Non-pigmented ciliary epithelial cell (primary cell): ENCODE measurements at places on chromosomes 2 and 18.

- no peak for DNase-seq
These were observed 4.3 kb upstream of the ASIC4 start for GRCh38 chr2:219509780-219510511.

DNA sequence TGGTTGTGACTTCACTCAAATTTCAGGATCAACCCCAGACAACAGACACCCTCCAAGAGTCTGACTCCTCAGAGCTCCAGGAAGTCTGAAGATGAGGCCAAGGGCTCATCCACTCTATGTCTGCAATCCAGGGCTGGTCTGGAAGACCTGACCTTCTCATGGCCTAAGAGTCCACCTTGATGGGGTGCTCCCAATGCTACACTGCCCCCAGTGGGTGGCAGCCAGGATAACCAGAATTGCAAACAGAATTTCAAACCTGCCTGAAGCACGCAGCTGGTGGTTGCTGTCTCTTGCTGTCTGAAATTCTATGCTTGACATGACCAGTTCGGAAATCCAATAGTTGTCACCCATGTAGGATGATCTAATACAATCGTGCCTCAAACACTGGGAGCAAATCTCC is 96.0 kb downstream of the UXS1 start:
- no peak for DNase-seq

GRCh38 chr2:201208563-201209252 is 25.8 kb downstream of the CASP10 start:
- no peak for DNase-seq

DNA sequence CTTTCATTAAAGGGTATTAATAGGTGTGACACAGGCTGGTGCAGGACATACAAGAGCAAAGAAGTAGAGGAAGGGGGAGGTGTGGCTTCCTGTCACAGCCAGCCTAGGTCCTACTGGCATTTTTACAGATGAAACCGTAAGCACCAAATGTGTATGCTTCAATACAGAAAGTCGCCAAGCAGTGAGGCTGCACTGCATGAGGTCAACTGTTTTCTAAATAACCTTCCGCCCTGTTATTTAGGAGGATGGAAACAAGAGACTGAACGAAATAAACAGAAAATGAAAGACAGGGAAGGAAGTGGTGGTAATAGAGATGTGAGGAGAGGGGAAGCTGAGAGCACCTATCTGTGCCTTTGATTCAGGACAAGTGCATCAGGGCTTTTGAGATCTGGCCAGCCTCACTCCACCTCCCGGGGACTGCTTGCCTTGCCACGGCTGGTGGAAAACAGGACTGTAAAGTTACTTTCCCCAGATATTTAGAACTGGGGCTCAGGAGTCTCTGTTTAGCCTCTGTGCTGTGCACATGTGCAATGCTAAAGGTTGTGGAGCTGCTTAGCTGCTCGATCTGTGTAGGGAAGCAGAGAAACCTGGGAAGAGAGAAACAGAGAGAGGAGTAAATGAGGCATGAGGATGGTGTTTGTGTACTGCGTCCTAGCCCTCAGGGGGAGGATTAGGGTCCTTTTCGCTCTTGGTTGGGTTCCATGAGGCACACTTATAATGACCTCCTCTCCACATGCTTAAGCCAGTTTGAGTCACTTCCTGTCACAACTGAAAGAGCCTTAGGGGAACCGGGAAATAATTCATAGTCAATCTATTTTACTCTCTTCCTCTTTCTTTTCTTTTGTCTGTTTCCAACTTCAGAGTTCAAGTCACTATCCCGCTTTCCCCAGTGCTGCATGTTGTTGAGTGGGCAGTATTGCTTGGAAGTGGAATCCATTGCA is 62.3 kb upstream of the BOD1L2 start:
- DNase-seq: no peak

DNA sequence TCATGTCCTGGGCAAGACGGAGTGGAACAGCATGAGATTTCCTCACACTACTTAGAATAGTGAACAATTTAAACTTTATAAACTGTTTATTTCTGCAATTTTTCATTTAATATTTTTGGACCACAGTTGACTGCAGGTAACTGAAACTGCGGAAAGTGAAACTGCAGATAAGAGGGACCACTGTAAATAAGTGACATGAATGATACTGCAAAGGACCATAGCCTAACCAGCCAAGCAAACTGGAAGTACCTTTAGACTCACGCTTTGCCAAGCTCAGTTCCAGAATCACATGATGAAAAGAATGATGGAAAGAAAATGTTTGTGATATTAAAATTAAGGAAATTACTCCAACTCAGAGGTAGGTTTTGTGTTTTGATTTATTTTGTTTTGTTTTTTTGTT is 94.6 kb upstream of the ITGA4 start:
- DNase-seq: no peak

DNA sequence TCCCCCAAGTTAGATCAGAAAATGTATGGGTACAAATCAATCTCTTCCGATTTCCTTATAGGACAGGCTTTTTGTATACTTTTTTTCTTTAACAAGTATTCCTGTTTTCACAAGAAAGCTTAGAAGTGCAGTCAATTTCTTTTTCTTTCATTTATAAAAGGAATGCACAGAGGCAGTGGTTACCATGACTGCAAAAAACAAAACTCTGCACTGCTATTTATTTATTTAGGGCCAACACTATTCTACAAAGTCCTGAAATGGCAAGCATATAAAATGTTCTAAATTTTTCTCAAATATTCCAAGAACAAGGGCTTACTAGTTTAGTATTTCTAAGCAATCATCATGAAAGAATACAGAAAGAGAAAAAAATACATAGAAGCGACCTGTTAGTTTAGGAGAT is 22.2 kb downstream of the ATAD2B start:
- no peak for DNase-seq

- peak; percentile 74 for DNase-seq
These were observed 60.1 kb downstream of the ATP8B1 start for GRCh38 chr18:57743008-57743407.

DNA sequence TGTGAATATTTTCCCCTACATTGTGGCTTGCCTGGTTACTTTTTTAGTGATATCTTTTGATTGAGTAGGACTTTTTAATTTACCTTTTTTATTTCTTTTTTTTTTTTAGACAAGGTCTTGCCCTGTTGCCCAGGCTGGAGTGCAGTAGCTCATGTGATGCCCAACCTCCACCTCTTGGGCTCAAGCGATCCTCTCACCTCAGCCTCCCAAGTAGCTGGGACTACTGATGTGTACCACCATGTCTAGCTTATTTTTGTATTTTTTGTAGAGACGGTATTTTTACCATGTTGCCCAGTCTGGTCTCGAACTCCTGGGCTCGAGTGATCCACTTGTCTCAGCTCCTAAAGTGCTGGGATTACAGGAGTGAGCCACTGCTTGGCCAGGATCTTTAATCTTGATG is 25.3 kb downstream of the EML4 start:
- no peak for DNase-seq

DNA sequence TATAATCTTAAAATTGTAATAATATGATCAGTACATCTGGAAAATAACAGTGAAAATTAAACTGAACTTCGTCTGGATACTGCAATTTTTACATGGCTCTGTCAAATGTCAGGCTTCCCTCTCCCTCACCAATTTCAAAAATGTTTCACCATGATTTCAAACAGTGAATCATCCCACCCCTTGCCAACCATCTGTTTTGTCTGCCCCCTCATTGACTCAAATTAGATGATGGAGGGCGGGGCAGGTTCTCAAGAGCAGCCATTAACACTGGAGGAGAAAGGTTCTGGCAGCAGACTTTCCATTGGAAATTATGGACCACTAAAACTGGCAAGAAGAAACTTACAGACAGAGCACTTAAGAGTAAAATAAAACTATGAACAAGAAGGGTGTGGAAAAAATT is 1195.7 kb upstream of the ZEB2 start:
- no peak for DNase-seq

DNA sequence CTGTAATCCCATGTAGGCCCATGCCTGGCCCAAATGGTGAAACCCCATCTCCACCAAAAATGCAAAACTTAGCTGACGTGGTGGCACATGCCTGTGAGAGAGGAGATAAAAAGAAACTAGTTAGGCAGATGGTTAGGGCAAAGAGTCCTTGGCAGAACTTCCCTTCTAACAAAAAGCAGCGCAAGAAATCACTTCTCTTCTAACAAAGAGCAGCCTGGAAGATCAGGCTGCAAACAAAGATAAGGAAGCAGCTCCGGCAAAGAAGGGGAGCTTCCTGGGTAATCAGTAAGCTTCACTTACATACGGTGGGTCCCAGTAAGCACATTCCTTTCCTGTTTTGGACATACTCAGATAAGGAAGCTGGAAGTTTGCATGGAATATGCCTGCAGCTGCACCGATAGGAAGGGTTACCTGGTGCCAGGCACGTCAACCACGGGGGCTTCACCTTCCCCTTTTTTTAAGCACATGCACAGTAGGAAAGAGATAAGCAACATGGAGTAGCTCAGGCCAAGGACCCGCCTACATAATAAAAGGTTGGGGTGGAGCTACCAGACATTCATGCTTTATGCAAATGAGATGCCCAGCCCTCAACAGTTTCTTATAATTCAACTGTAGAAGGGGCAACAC is 61.0 kb upstream of the SLC25A52 start:
- DNase-seq: no peak

DNA sequence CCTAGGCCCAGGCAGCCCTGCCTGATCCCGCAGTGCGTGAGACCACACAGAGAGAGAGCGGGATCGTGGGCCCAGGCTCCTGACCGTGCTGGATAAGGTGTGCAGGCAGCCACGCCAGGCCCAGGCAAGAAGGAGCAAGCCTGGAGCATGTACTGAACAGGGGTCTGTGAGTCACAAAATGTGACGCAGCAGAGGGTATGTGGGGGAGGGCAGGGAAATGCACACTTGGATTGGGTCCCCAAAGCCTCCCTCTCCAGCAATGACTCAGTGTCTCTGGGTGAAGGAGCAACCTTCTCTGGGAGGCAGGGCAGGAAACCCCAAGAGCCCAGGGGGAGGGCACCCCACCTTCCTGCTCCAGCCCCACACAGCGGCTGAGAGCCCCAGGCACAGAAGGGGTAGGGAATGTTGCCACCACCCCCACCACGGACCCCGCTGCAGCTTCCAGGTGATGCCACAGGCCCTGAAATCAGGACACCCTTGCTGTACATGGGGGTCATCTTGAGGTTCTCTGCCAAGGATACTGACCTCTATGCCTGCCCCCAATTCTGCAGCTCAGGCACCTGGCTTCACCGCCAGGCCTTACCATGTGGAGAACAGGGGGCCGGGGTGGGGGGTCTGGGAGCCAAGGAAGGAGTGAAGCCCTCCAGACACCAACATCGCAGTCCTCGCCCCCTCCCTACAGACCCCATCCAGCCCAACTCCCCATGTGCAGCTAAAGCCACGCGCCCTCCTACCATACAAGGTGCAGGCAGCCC is 1.3 kb upstream of the GPC1 start:
- peak; percentile 89 for DNase-seq

GRCh38 chr2:41873102-41874031 is 174.5 kb upstream of the PKDCC start:
- no peak for DNase-seq

- no peak for DNase-seq
These were observed 27.9 kb downstream of the ITGAV start for GRCh38 chr2:186617771-186618170.

- no peak for DNase-seq
These were observed 58.8 kb upstream of the FZD5 start for GRCh38 chr2:207828361-207829057.

GRCh38 chr18:711310-711656 is 1.1 kb downstream of the ENOSF1 start:
- no peak for DNase-seq

DNA sequence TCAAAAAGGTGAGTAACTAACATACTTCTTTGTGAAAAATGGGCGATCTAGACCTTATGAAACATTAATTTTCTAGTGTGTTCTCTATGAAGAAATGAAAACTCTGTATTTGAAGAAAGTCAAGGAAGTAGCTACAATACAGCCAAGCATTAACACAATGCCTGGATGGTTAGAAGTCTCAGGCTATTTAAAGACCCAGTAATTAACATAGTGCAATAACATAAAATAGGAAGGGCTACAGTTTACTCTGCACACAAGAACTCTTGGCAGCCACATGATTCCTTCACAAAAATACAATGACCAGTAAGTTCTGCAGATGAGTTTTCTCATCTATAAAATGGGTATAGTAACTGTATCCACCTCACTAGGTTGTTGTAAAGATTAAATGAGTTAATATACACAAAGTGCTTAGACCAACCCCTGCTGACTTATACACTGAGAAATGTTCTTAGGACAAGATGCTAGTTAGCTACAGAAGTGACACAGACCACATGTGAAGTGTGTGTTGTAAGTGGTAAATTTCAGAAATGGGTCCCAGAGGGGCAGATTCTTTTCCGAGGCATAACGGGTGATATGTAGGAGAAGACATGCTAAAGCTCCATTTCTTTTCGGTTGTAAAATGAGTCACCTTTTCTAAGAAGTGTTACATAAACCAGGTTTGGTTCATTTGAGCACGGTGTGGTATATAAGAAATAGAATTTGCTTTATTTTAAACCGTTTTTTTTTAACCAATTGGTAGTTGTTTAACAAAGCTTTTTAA is 61.8 kb downstream of the CXCR4 start:
- DNase-seq: no peak

DNA sequence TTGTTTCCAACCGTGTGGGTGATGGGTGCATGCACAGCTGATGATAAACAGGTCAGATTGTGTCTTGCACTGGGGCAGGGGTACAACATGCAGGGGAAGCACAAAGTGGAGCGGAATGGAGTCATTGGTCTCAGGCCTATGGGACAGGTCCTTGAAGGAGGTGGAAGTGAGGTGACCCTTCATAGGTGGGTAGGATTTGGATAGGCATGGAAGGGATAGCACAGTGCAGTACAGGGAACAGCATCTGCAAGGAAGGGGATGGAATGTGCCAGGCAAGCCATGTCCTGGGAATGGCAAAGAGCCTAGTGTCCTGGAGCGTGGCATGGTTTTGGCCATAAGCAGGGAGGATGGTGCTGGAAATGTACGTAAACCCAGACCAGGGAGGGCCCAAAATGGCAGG is 143.9 kb downstream of the CAPN13 start:
- no peak for DNase-seq

DNA sequence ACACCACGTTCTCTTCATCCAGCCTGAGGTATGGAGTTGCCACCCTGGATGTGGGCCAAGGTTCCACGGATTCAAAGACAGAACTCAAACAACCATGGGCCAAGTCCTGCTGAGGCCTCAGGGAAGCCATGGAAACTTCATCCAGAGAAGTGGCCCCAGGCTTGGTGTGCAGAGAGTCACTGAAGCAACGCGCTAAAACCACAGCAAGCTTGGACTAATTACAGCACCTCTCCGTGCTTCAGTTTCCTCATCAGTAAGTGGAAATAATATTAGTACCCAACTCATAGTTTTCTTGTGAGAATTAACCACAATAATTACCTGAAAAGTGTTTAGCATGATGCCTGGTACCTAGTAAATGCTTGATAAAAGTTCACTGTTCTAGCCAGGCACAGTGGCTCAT is 19.2 kb upstream of the AP1S3 start:
- DNase-seq: no peak

DNA sequence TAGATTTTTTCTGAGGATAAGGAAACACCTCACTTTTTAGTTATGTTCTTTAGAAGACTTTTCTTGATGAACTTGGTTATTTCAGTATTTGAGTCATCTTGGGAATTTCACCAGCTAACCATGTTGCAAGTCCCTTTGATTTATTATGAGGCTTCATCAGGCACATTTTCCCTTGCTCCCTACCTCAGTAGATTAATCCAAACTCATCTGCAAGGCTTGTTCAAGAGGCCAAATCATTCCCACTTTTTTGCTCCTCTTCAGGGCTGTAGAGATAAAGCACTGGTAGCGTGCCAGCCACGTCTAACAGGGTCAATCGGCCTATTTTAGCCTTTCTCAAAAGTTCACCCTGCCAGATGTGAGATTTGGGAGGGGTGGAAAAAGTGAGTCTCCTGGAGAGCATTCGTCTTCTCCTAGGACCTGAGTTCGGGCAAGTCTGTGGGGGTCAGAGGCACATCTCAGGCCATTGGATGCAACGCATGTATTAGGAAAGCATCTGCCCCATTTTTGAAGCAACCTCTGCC is 120.3 kb downstream of the RDH14 start:
- DNase-seq: peak; percentile 40
